ENCODE measurements at places on chromosomes 6 and 20. TPM values are rescaled to one million over a fixed set of nuclear protein-coding genes. Genes with fewer than 3 reads are reported as not detected.

GRCh38 chr6:24484657-24485323 is 4.6 kb downstream of the GPLD1 start:
- H3K36me3 ChIP-seq = no peaks in the 10 kb centered on the region
- no peak for DNase-seq
- peaks cover 2% of the 10 kb centered on the region for H3K4me1 ChIP-seq
- H3K27me3 ChIP-seq = no peaks in the 10 kb centered on the region

RHAG gene
- total RNA-seq = not detected

DNA sequence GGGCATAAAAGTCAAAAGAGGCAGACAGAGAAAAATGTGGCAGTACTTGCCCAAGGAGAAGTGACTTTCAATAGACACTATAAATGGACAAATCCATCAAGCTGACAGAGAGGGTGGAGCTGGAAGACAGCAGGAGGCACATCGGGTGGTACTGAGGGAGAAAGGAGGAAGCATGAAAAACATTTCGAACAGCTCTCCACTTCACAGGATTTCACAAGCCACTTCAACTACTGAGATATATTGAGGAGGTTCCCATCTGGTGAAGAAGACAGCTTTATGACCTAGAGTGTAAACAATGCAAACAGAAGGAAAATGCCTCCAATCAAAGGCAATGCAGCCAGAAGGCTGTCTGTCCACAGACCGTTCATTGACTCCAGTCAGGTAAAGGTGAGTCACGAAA is 259.4 kb upstream of the ECI2 start:
- no peaks in the 10 kb centered on the region for H3K36me3 ChIP-seq
- H3K4me3 ChIP-seq = no peak overlapping the region
- peaks cover 3% of the 10 kb centered on the region for H3K4me1 ChIP-seq

PAQR8 gene
- total RNA-seq = 9.7 TPM

LY6G6F gene
- not detected for total RNA-seq

LIN28B gene
- 18.1 TPM for total RNA-seq

DNA sequence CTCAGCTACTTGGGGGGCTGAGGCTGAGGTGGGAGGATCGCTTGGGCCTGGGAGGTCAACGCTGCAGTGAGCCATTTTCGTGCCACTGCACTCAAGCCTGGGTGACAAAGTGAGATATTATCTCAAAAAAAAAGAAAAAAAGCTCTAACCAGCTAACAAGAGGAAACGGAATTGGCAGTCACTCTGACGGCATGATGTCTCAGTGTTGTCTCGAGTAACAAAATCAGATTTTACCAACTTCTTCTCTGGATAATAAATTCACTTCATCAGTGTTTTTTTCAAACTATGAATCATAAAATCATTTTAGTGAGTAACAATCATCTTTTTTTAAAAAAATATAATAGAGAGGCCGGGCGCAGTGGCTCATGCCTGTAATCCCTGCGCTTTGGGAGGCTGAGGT is 12.6 kb downstream of the KIF16B start:
- H3K4me1 ChIP-seq = peaks cover 3% of the 10 kb centered on the region
- no peak for DNase-seq
- no peak overlapping the region for H3K4me3 ChIP-seq
- no peaks in the 10 kb centered on the region for H3K36me3 ChIP-seq
- H3K27me3 ChIP-seq = no peaks in the 10 kb centered on the region
